Activated CD8-positive, alpha-beta memory T cell treated with anti-CD3 and anti-CD28 coated beads for 1 hour (primary cell): ENCODE measurements at places on chromosomes 4 and X.

GRCh38 chr4:100900134-100900533, 382.3 kb upstream of the EMCN start:
- no peak for DNase-seq

- DNase-seq = no peak
These were observed 1.3 kb downstream of the TBL1X start for GRCh38 chrX:9466124-9466495.

DNA sequence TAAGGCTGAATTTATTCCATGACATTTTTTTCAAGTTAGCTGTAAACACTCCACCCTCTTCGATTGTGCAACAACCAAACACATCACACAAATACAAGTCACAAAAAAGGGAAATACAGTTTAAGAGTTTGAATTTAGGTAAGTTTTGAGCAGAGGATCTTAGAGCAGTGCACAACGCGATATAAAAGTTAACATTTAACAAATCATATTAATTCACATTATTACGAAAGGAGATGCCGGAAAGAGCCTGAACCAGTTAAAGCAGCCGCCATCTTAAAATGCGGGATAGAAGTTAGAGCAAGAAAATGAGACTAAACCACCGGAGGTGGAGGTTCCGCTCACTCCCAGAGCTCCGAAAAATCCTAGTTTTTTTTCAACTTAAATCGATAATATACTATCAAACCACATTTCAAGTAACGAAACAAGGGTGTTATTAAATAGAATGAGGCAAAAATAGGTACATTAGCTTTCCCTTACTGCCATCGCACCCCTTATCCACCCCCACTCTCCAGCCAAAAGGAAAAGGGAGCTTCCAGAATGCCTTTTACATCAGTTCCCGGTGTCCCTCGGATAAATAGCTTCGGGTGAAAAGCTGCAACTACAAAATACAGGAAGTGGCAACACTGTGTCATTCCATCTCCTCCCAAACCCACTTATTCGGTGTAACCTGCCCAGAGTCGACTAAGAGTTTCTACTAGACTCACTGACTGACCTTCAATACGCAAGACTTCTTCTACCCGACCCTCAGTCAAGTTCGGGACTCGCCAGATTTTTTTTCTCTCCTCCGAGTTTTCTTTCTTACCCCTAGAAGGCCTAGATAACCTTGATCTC, 1.9 kb downstream of the UBE2D3 start:
- DNase-seq = no peak

GRCh38 chr4:142844782-142845181, 1.3 kb downstream of the INPP4B start:
- no peak for DNase-seq

GRCh38 chr4:133775881-133776280, 425.7 kb downstream of the PABPC4L start:
- DNase-seq = no peak

GRCh38 chr4:148854203-148854602, 412.0 kb upstream of the NR3C2 start:
- no peak for DNase-seq

GRCh38 chr4:111449657-111450056, 695.6 kb upstream of the FAM241A start:
- DNase-seq = no peak

GRCh38 chrX:23795221-23795620, 12.2 kb downstream of the SAT1 start:
- DNase-seq = no peak

DNA sequence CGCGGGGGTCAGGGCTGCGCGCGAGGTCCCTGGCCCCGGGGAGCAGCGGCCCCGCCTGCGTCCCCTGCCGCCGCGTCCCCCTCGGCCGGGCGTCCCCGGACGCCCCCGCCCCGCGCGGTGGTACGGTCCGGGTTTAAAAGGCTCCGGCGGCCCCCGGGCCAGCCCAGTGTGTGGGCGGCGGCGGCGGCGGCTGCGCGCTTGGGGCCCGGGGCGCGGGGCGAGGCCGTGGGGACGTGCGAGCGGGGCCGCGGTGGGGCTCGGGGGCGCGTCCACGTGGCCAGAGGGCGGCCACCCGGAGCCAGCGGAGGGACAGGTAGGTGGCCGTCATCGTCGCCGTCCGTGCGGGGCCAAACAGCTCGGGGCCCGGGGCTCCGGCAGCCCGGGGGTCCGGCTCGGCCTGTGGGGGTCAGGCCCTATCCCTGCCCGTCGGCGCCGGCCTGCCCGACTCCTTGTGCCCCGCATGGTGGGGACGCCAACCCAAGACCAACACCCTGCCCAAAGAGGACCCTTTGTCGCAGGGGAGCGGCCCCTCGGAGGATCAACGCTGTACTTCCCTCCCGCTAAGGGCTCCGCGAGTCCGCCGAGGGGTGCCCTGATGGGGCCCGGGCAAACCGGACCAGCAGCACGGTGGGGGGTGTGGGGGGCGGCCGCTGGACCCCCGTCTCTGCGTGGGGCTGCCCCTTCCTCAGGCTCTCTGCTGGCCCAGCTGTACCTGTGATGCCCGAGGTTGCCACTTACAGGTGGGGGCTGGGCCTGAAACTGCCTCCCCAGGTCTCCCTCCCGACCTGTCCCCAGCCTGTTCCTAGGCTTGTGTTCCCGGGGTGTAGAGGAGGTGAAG, at the start of gene PLXNA3:
TSS of gene PLXNA3 (plus strand) at position 166 of the 838 bp plus-strand sequence. CDS start 1,903 bp downstream, outside the sequence.
- peak; percentile 63 for DNase-seq
